AG04449 (cell line): ENCODE measurements at places on chromosomes 2 and 18.

DNA sequence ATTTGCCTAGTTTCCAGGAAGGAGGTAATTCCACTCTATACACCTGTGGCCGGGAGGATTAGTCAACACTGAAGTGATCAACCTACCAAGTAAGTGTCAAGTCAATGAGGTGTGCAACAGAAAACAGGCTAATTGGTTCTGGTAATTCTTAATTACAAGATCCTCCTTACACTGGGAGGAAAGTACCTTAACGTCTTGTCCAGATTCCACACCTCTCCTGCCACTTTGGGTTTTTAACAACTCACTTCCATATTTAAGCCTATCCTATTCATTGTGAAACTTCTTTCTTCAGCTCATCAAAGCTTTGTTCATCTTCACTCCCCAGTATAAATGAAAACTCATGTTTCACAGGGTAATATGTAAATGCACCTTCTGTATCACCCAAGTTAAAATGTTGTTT is 22.0 kb upstream of the MAP4K4 start:
- no peak for DNase-seq

DNA sequence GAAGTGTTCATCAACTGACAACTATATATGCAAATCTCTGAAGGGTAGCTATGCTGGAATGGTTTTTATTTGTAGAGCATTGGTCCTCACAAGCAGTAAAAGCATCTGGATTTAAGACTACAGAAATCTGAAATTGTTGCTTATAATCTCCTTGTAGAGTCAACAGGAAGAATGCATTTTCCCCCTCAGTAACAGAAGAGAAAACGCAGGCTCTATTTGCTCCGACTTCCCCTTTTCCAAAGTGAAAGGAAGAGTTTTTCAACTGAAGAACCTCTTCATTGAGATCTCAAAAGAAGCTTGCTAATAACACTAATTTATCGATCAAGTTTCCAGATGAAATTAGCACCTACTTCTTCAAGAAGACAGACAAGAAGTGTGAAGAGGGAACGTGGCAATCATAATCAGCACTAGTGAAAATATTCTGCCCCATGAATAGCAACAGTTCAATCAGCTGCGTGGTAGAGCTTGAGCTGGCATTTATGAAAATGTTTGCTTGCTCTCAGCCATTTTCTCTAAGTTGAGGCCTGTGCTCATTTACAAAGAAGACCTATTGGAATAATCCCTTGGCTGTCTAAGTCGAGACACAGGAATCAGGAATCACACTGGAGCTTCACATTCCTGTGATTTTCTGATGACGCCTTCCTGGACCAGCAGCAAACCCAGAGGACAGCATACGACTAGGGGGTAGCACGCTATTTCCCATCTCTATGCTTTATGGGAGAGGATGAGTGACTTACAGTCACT is 43.7 kb downstream of the TGIF1 start:
- DNase-seq = no peak

DNA sequence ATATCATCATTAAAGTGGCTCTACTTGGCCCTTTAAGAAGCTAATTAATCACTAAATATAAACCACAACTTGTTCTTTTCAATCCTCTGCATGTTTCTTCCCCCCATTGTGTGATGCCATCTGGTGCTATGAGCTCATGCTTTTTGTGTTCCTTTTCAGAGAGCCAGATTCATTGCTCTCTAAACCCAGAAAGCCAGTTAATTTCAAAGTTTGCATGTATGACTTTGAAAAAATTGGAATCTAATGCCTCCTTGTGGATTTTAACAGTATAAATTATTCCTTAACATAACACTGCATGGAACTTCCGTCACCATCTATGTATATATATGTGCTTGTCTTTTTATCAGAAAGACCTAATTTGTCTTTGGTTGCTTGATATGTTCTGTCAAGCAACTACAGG is 31.1 kb downstream of the TMEM178A start:
- peak; percentile 28 for DNase-seq

DNA sequence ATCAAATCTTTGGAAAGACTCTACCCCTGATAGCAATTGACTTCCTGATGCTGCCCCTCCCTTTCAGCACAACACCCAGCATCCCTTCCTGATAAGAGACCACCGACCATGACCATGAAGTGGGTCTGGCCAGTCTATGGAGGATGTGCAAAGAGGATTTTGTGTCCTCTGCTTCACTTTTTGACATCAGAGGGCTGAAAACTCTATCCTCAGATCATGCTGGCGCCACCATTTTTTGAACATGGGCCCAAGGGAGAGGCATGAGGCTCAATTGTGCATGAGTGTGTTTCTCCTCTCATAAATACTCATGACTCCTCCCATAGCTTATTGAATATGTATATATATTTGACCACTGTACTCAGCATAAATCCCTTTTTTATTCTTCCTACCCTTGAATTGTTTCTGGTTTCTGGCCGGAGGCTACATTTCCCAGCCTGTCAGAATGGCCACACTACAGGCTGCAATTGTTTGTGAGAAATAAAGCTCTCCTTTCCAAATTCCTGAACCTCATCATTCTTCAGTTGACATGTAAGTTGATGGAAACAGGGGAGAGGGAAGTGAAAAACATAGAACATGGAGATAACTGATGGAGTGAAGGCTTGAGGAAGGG is 314.1 kb downstream of the MYCN start:
- no peak for DNase-seq

DNA sequence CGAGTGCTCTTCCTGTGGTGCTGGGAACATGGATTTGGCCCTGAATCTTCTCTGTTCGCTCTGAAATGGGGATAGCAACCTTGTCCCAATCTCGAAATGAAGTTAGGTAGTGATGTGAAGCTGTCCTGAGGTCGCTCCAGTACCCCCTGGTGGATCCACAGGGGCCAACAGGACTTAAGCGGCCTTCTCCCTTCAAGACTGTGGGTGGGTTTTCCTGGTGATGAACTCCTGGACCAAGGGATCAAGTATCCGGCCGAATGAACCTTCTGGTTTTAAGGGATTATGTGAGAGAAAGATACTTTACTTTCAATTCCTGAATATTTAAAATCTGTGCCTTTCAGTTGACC is 156.5 kb downstream of the NAPG start:
- DNase-seq = no peak

GRCh38 chr2:235043762-235044500 is 92.1 kb downstream of the SH3BP4 start:
- no peak for DNase-seq

DNA sequence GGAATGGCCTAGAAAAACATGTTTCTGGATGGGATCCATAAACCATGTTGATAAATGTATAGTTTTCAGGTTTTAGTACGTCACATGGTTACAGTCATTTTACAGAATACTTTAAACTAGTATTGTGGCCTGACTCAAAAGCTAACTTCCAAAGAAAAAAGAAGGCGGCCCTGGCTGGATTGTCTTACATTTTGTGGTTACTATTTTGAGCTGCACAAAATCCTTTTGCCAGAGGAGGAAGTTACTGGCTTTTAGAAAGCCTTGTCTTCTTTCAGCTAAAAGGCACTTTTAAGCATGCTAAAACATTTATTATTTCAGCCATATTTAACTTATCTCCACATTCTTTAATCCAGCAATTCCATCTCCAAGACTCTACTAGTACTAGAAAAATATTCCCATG is 227.9 kb downstream of the CDH2 start:
- no peak for DNase-seq

DNA sequence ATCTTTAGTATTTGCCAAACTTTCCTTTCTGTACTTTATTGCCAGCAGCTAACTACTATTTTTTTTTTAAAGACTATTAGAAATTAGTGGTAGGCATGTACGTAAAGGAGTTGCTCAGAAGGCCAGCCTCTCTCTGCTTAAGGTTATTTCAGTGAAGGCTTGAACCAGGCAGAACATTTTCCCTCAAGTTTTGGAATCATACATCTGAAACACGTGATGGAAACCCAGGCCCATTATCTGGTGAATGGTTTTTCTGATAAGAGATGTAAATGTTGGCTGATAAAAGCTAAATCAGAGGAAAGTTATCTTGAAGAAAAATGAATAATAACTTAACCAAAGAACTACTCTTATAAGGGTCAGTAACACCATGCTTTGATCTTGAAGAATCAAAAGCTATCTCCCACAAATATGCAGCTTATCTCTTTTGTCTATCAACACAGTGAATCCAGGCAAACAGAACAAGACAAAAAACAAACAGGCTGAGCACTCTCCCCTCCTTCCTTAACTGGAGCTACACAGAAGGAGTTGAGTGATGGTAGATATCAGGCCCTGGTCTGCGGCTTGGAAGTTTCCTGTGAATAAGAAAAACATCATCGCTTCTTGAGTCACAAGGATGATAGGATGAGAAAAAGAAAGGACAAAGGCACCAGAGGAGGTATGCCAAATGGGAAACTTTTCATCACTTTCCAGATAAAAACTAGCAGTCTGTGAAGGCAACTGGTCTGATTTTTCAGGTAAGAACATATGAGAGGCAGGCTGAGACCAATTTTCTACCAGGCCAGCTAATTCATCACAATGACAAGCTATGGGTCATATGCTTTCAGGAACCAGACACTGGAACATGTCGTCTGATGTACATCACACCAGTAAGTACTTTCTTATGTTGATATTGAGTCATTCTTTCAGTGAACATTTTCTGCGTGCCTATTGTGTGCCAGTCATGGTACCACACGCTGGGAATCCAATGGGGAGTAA is 88.4 kb upstream of the STK17B start:
- no peak for DNase-seq

GRCh38 chr2:234964631-234965461 is 13.0 kb downstream of the SH3BP4 start:
- DNase-seq = no peak

DNA sequence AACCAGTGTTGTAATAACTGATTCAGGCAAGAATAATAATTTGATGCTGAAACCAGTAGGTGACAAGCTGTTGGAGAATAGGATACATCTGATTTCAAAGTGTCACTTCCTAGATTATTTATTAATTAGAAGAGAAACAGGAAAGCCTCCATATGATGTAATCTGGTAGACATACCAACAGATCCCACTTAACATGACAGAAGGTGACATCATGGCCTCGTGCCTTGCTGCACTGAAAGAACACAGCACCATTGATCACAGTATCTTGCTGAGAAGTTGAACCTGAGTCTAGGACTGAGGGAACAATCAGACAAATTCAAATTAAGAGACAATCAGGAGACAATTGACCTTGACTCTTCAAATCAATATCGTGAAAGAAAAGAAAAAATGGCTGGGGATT is 131.6 kb upstream of the DLGAP1 start:
- DNase-seq = no peak

- no peak for DNase-seq
These were observed 138.3 kb upstream of the STON1 start for GRCh38 chr2:48391616-48392015.

DNA sequence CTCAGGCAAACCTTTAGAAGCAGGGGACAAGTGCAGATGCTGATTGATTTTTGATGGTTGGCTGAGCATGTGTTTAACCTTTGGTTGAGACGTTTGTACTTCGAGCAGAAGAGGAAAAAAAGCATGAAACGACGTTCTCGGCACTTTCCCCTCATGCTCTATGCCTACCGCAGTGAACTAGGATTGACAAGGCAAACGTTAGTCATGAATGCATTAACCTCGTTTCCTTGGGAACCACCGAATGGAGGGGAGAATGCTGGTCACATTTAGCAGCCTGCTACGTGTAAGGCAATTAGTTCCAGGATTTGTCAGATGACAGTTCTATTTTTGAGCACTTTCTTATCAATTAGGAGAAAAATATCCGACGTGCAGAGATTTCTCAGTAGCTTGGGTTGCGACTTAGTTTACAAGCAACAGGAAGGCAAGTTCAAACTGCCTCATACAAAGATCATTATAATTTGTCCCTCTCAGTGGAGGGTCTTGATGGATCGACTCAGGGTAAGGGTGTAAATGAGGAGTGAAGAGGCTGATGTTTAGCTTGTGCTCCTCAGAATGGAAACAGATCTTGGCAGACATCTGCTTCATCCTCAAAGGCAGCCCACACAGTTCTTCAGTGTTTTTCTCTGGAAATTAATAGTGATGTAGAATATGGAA is 47.4 kb upstream of the GPR45 start:
- no peak for DNase-seq

DNA sequence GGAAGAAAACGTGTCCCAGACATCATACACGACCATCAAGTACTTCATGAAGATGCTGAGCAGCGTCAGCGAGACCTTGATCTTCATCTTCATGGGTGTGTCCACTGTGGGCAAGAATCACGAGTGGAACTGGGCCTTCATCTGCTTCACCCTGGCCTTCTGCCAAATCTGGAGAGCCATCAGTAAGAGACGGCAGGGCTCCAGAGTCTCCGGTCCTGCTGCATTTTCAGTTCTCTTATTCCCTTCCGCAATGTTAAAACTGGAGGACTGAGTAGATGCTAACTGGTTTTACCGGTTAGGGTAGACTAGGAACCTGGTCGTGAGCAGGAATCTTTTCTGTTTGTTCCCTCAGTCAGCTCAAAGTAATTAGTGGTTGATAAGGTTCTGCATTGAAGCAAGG is 32.3 kb downstream of the SLC9A4 start:
- no peak for DNase-seq

DNA sequence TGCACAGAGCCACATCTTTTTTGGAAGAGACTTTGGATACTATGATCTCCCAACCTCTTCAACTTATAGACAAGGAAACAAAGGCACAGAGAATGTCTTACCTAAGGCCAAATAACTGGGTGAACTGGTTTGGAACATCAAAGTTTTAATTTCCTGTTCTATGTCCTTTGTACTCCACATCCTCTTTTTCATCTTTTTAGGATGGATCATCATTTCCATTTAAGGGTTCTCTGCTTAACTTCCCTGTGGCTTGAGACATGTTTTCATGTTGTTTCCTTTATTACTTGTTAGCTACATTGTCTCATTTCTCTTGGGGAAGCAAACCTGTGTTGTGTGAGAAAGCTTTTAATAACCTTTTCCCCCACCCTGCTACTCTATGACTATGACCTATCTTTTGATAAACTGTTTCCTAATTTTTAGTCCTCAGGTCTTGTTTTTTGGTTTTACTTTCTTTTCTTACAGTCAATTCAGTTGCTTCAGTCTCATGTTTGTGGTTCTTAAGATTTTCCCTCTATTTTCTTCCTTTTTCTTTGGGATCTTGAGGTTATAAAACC is 22.5 kb upstream of the RMND5A start:
- DNase-seq = no peak

DNA sequence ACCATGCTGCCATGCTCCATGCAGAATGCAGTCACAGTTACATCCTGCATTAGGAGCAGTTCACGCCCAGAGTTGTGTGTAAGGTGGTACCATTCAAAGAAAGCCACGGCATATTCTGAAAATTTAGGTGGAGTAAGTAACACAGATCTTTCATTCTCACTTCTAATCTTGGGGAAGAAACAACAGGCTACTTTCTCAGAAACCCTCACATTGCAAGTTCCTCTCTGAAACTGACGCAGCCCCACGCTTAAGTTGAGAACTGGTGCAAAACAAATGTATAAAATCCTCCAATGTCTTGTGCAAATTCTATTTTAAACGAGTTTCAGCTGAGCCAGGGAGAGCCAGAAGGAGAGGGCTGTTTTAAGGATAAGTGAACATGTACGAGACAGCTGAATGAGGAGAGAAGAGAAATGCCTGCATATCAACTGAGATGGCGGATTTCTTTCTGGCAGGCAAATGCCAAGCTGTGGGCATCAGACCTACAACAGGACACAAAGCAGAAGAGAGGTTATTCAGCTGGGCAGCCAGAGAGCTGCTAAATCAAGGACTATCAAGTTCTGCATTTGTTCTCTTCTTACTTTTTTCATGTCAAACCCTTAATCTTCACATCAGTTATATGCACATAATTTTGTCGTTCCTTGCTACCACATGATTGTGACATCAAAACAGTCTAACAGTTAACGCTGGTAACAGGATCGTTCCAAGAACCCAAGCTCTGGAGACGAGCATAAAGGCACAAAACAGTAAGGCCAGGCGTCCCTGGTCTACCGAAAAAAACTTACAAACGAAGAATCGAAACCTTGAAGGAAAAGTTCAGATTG is 6.4 kb downstream of the ARL4C start:
- no peak for DNase-seq
